ENCODE measurements at places on chromosomes 2 and 18.

- DNase-seq = no peak
These were observed 63.3 kb upstream of the SMAD7 start for GRCh38 chr18:49013961-49014604.

DNA sequence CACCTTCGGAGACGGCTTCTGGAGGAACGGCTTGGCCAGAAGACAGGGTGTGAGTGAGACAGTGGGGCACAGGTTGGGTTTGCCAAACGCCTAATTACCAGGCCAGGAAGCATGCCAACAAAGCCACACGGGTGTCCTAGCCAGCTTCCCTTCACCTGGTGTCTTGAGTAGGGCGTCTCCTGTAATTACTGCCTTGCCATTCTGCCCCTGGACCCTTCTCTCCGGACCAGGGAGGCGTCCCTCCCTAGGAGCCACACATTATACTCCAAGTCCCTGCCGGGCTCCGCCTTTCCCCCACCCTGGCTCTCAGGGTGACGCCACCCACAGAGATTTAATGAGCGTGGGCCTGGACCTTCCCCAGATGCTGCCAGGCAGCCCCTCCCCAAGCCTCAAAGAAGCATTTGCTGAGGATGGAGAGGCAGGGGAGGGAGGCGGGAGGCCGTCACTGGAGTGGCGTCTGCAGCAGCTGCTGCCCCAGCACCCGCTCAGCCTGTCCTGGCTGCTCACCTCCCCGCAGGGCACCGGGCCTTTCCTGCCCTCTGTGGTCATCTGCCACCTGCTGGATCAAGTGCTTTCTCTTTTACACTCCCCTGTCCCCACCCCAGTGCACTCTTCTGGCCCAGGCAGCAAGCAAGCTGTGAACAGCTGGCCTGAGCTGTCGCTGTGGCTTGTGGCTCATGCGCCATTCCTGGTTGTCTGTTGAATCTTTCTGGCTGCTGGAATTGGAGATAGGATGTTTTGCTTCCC is 20.7 kb downstream of the FOSL2 start:
- DNase-seq = no peak

DNA sequence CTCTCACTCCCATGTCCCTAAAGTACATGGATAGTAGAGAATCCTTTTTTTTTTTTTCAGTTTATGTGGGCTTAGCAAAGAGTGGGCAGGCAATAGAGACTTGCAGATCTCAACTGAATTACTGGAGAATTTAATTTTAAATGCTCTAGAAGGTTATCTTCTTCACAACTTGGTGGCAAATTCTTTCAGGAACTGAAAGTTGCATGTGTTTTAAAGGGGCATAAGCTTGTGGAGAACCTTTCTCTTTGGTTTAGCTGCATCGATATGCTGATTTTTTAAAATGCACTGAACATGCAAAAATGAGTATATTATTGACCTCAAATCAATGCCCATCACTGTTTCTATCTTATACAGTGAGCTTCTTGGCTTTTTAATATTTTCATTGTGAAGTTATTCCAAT is 24.9 kb upstream of the GALNT3 start:
- no peak for DNase-seq

DNA sequence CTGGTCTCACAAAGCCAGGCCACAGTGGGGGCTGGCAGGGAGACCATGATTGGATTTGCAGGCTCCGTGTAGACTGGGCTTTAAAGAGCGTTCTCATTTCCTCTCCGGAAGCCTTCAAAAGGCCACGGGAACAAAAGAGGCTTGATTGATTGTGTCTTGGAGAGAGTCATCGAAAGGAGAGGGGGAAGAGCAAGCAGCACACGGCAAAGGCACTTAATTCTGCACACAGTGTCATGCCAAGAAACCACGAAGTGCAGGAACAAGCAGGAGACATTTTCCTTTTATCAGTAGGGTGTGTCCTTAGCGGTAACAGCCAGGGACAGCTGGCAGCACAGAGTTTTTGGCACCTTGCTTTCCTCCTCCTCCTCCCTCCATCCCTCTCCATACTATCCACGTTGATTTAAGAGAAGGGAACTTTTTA is 47.7 kb downstream of the GLI2 start:
- no peak for DNase-seq

- DNase-seq = no peak
These were observed 299.5 kb upstream of the SOX11 start for GRCh38 chr2:5392658-5393057.

DNA sequence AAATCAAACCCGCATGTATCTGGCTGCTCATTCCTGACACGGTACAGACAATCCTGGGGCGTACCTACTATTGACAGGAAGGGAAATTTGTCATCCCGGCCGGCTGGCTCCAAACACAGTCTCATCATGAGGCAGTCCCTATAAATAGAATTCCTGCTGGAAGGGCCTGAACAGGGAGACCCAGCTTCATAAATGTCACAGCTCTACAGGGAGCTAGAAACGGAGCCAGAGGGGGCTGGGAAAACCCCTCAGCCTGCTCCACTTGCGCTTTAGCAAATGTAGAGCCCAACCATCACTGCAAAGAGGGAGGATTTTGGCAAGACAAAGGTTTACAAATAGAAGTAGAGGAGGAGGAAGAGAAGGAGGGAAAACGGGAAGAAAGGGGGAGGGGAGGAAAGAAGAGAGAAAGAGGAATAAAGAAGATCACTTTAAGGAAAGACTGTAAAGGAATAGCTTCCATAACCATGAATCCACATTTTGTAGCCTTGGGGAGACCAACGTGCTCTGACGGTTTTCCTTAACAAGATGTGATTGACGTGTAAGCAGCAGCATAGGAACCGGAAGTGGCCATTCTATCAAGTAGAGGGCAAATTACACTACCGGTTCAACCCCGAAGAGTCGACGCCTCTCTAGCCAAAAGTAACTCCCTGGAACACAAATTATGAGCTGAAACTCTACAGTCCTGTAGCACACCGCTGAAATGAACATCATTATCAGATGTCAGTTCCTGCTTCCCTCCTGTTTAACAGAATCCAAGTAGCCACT is 56.8 kb upstream of the TTN start:
- no peak for DNase-seq

- no peak for DNase-seq
These were observed 964 bp upstream of the GALNT3 start for GRCh38 chr2:165795011-165795410.

GRCh38 chr2:44247924-44248323 is 27.4 kb upstream of the SLC3A1 start:
- peak; percentile 57 for DNase-seq
